HFFc6 (cell line): ENCODE measurements at places on chromosomes 7 and 10. TPM values are rescaled to one million over a fixed set of nuclear protein-coding genes. Genes with fewer than 3 reads are reported as not detected.

DNA sequence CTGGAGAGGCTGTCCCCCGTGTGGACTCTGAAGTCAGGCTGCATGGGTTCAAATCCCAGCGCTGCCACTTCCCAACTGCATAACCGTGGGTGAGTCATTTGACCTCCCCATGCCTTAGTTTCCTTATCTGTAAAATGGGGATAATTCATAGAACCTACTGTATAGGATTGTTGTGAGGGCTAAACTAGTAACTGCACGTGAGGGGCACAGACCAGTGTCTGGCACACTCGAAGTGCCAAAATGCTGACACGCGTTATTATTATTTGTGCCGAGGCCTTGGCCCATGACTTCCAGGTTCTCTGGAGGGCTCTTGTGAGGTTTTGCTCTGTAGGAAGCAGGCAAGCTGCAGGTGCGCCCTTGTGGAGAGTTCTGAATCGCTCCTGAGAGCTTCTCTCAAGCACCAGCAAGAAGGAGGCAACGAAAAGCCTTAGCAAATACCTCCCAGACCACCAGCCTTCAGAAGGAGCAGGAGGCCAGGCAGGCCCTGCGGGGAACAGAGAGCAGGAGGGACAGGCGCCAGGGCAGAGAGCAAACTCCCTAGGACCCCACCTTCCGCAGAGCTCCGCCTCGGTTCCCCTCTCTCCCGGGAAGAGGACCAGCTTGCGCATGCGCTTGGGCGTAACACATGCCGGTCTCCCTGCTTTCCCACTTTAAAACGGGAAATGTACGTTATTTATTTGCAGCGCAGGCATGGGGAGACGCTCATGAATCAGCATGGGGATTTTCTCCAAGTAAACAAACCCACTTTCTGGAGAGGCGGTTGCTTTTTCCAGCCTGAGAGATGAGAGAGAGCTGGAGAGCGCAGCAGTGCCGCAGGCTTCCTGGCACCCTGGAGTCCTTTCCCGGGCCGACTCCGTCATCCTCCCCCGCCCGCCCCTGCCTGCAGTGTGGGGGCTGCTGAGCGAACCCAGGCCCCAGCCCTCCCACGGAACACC is 39.6 kb downstream of the SORCS3 start:
- DNase-seq: no peak

FAM25C gene
- not detected in 3 replicates for total RNA-seq

DNA sequence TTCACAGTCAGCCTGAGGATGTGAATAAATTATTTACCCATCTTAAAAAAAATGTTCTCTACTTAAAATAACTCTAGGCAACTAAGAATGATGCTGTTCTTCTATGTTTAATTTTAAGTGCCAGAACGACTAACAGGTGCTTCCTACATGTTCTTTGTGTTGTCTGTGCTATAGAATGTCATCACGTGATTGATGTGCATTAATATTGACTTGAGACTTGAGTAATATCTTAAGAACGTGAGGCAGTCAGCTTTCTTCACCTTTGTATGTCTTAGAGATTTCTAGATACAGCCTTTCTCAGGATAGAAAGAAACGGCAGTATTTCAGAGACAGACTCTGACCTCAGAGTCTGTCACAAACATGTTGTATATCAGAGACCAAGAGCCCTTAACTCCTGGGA is 274.6 kb downstream of the KCND2 start:
- no peak for DNase-seq

HOXA3 gene
- total RNA-seq: 0.62 to 0.87 TPM (median 0.77 TPM) in 3 replicates
